ENCODE measurements at places on chromosomes 7 and 10. TPM values are rescaled to one million over a fixed set of nuclear protein-coding genes. Genes with fewer than 3 reads are reported as not detected.

Gene STK32C
- total RNA-seq: 16.3 TPM

Gene ARHGAP22
- 7.0 TPM for total RNA-seq

Gene ARHGAP19
- total RNA-seq: 15.2 TPM

Gene DNAJC2
- total RNA-seq: 25.8 TPM

Gene ATOH7
- not detected for total RNA-seq

Gene RPEL1
- not detected for total RNA-seq

Gene GIMAP6
- not detected for total RNA-seq

Gene POLR1F
- 24.1 TPM for total RNA-seq

Gene HSPA12A
- 12.9 TPM for total RNA-seq

Gene LEP
- not detected for total RNA-seq

Gene CPXM2
- total RNA-seq: 0.72 TPM

Gene ELAPOR2
- 5.4 TPM for total RNA-seq

Gene AFAP1L2
- 62.2 TPM for total RNA-seq

Gene AOAH
- total RNA-seq: not detected

Gene SPDYE16
- not detected for total RNA-seq

Gene SCIN
- total RNA-seq: 3.6 TPM

Gene KNDC1
- total RNA-seq: under 0.01 TPM

Gene NCOA4
- 161 TPM for total RNA-seq

Gene GIMAP4
- total RNA-seq: 0.14 TPM

Gene SDK1
- 1.1 TPM for total RNA-seq

Gene ODAD2
- total RNA-seq: 1.0 TPM

Data from placental pericyte (primary cell).